CD8-positive, alpha-beta T cell (primary cell): ENCODE measurements at places on chromosomes 1 and 21. TPM values are rescaled to one million over a fixed set of nuclear protein-coding genes. Genes with fewer than 3 reads are reported as not detected.

The HPCA gene
- total RNA-seq, result not detected

GRCh38 chr21:17462276-17462981, 50.4 kb upstream of the CXADR start:
- no peak for DNase-seq

DNA sequence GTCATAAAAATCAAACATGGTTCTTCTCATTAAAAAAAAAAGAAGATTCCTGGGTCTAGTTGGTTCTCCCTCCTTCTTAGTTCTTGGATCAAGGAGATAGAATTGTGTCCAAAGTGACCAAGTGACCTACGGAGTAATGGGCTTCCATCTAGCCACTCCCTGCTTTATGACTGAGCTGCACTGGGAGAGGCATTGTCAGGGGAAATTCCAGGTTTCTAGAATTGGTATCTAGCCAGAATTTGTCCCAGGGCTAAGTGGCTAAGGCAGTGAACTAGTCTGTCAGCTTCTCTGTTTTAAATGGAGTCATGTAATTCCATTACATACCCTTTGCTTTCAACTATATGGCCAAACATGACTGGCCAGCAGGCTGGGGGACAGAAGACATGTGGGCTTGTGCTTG, 40.1 kb upstream of the ERG start:
- DNase-seq, result no peak

The ST6GALNAC3 gene
- total RNA-seq, result 2.3 TPM

DNA sequence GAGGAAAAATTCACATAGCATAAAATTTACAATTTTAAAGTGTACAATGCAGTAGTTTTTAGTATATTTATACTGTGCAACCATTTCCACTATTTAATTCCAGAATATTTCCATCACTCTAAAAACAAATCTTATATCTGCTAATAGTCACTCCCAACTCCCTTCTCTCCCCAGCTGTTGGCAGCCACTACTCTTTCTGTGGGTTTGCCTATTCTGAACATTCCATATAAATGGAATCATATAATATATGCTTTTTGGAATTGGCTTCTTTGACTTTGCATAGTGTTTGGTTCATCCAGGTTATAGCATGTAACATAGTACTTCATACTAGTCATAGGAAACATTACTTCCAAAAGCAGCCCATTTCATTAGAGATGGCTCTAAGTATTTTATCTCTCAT, 25.0 kb upstream of the TMEM39B start:
- no peak for DNase-seq

The LCE3E gene
- total RNA-seq, result not detected

DNA sequence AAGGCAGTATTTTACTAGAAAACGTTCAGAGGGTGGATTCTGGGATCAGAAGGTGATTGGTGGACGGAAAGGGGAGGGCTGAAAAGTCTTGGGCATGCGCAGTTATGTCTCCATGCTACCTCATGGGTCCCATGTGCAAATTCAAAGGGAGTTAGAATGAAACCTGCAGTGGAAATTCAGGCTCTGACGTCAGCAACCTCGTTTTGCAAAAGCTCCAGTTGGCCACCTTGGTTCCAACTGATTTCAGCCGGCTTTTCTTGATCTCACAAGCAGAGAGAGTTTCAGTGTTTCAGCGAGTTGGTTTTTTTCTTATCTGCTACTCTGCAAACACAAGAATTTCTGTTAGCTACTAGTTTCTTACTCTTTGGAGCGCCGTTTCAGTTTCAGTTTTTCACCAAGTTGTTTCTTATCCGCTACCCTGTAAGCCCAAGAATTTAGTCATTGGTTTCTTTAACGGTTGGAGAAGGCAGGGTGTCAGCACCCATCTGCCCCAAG, 69.8 kb upstream of the PGBD5 start:
- no peak for DNase-seq

DNA sequence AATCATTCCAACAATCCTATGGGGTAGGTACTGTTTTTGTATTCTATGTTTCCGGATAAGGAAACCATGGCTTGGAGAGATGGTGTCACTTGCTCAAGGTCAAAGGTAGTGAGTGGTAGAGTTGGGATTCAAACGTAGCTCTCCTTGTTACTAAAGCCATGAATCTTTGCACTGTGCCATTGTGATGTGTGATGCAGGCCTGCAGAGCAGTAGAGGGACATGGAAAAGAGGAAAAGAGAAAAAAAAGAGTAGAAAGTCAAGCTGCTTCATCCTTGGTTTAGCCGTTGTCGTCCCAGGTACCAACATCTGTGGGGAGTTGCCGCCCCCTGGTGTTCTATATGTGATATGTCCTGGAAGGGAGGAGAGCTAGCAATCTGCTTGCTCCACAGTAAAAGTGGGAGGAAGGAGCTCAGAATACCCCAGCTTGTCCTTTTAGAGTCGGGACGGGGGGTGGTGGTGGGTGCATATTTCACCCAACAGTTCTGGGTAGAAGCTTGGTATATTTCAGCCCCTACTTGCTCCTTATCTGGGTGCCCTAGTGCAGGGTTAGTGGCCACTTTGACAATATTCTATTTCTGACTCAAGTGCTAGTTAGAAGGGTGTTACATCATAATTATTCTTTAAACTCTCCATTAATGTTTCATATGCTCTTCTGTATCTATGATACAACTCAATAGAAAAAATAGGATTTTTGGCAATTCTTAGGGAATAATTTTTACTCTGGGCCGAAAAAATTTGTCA, 98.4 kb downstream of the EBNA1BP2 start:
- peak; percentile 75 for DNase-seq

The TAS1R3 gene
- 0.58 TPM for total RNA-seq

The ZNF695 gene
- total RNA-seq, result not detected

- no peak for DNase-seq
Observed at GRCh38 chr1:9449976-9450696, 89.1 kb upstream of the SLC25A33 start.

DNA sequence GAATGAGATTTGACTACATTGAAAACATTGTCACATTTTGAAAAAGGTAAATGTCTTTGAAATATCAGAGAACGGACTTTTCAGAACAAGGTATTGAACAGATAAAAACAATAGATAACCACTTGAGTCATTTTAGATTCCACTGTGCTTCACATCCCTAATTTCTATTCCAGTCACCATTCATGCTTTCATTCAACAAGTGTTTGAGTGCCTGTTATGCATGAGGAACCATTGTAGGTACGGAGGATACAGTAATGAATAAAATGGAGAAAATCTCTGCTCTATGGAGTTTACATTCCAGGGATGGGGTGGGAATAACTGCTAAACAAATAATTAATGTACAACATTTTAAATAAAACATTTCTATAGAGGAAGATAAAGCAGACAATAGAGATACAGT, 26.3 kb downstream of the ZMYM4 start:
- DNase-seq, result no peak
